ENCODE measurements at places on chromosomes 7 and 10.
A peak's percentile ranks its signal among the peaks of the same experiment; 100 is the strongest.

- DNase-seq: no peak
Observed at GRCh38 chr10:35940141-35941041, 298.3 kb upstream of the FZD8 start.

- DNase-seq: no peak
Observed at GRCh38 chr10:12783293-12783692, 218.2 kb downstream of the CCDC3 start.

- no peak for DNase-seq
Observed at GRCh38 chr7:18396953-18397352, 98.6 kb upstream of the HDAC9 start.

DNA sequence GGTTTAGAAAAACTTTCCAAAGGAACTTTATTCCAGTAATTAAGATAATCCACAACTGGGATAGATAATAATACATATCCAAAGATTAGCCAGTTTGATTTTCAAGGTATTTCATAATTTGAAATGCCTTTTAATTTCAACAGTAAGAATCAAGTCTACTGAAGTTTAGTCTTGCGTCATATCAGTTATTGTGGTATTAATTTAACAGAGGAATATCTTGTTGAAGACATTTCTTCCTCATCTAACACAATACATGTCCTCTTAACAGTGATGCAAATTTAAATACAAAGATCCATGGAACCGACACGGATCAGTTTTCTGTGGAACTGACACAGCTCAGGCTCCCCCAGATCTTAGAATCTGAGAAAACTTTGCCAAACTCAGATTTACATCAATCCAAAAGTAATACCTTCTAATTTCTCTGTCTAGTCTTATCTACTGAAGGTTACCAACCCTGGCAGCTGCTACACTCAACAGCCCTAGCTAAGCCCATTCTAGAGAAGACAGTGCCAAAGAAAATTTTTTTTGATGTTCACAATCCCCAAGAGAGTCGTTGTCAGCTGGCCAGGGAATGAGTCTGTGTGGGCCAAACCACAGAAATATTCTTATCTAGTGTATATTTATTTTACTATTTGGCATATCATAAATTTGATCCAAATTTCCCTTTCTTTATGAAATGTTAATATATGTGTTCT is 365.2 kb upstream of the MEOX2 start:
- DNase-seq: no peak

DNA sequence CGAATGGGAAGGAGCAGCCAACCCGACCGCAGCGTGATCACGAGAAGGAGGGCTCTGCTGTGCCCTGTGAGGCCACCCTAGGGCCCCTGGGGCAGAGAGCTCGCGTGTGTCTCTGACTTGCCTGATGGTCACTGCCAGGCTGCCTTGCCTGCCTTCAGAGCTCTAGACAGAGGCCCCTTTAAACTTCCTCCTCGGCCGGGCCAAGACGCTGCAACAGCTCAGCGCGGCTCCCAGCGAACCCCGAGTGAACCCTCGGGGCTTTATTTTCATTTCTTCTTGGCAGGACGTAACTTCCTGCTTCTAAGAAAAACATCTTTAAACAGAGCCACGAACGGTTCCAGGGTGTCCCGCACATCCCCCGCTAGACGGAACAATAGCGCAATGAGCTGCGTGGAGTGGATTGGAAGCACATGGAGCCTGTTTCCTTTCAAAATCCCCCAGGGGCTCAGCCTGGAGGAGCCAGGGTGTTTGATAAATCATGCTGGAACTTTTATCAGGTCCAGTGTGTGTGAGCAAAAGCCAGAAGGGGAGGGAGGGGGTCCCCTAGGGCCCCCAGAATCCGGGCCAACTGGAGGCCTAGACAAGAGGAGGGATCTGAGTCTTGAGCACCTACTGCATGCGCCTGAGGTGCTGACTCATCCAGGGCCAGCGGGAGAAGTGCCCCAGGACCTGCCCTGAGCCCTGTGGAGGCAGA is 134.1 kb upstream of the GDF10 start:
- no peak for DNase-seq

GRCh38 chr10:62098278-62099121 is 170.1 kb downstream of the RTKN2 start:
- DNase-seq: no peak

DNA sequence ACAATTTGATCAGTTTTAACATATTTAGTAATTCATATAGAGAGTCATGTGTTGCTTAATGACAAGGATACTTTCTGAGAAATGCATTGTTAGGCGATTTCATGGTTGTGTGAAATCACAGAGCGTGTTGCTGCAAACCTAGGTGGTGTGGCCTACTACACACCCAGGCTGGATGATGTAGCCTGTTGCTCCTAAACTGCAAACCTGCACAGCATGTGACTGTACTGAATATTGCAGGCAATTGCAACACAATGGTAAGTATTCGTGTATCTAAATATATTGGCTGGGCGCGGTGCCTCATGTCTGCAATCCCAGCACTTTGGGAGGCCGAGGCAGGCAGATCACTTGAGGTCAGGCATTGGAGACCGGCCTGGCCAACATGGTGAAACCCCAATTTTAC is 73.7 kb upstream of the BAIAP2L1 start:
- DNase-seq: no peak

DNA sequence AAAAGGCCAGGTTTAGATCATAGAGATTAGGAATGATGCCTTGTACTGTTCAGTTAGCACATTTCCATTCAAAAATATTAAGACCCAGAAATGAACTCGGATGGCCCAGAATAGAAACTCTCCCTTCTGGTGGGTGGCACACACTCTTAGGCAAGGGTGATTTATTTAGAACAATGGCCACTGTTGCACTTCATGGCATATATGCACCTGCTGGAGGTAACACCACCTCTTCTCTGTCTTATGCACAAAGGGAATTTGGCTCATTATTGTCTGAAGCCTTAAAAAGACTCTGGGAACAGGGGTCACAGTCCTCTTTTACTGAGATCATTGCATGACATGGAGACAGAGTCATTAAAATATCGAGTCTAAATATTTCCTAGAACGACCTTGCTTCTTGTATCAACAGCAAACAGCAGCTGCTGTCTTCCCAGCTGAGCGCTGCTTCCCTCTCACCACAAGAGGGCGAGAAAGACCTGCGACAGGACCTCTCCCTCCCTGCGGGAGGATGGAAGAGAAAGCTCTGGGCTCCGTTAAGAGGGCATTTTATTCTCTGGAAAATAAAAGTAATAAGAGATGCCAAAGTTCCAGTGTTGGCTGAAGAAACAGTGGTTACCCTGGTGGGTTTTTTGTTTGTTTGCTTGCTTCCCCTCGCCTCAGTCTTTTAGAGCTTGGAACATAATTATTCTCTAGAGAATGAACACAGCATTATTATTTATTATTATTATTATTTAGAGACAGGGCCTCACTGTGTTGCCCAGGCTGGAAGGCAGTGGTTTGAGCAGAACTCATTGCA is 13.5 kb upstream of the BAMBI start:
- peak; percentile 8 for DNase-seq

GRCh38 chr10:99888622-99889021 is 106.2 kb downstream of the ABCC2 start:
- no peak for DNase-seq

DNA sequence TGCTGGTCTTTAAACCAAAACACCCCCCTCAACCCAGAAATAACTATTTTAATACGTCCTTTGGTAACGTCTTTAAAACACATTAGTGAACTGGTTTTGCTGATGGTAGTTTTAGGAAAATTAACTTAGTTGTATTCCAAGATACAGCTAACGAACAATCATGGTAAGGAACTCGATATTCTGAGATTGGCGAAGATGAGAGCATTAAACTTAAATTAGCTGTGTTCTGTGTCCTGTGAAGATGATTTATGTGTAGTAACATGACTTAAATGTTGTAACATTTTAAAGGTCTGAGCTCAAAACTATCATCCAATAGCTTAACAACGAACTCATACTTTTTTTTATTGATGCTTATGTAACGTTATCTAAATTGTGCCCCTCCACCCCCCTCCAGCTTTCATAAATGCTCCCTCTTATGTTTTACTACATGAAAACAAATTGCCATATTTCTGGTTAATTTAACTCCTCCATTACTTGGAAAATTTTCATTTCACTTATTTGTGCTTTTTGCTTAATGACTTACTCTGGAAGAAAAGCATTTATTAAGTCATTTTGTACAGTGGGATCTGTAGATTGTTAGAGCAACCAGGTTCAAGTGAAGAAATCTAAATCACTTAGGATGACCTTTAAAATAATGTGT is 1.7 kb downstream of the SDK1 start:
- DNase-seq: no peak

GRCh38 chr10:85642082-85642420 is 724.5 kb downstream of the GRID1 start:
- no peak for DNase-seq

- DNase-seq: no peak
Observed at GRCh38 chr10:128062331-128062880, 63.8 kb downstream of the MKI67 start.

- no peak for DNase-seq
Observed at GRCh38 chr7:99079104-99079503, 64.8 kb downstream of the SMURF1 start.

- no peak for DNase-seq
Observed at GRCh38 chr7:36547416-36547815, 157.8 kb downstream of the ANLN start.

DNA sequence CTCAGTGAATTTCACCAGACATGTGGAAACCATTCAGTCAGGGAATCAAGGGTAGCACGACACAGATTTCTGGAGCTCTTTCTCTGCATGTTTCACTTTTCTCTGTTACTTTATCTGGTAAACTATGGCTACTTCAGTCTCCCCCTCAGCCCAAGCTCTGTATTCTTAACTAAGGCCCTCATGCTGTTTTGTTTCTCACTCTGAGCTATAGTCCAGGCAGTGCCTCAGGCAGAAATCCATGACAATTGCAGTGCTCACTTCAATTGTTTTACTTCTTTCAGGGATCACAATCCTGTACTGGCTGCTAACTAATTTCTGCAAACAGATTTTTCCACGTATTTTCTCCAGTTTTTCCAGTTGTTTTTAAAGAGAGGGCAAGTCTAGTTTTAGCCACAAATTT is 1599.9 kb upstream of the LRRTM3 start:
- DNase-seq: no peak

DNA sequence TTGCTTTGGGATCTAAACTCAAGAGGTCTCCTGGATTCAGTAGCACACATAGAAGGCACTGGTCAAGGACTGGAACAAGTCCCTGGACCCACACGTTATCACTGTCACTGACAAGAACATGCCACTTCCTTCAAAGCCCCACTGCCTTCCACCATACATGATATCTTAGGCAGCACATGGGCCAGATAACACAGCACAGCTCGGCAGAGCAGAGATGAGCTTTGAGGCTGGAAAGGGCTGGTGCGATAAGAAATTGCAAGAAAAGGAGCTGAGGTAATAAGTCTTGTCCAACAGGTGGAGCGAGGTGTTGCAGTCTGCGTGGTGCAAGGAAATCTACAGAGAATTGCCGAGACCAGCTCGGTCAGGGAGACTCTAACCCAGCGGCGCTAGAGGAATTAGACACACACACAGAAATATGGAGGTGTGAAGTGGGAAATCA is 139.8 kb upstream of the CDK13 start:
- DNase-seq: no peak

GRCh38 chr10:80015911-80016830 is 62.3 kb upstream of the TMEM254 start:
- DNase-seq: no peak

GRCh38 chr10:127345231-127345965 is 149.0 kb upstream of the INSYN2A start:
- no peak for DNase-seq

DNA sequence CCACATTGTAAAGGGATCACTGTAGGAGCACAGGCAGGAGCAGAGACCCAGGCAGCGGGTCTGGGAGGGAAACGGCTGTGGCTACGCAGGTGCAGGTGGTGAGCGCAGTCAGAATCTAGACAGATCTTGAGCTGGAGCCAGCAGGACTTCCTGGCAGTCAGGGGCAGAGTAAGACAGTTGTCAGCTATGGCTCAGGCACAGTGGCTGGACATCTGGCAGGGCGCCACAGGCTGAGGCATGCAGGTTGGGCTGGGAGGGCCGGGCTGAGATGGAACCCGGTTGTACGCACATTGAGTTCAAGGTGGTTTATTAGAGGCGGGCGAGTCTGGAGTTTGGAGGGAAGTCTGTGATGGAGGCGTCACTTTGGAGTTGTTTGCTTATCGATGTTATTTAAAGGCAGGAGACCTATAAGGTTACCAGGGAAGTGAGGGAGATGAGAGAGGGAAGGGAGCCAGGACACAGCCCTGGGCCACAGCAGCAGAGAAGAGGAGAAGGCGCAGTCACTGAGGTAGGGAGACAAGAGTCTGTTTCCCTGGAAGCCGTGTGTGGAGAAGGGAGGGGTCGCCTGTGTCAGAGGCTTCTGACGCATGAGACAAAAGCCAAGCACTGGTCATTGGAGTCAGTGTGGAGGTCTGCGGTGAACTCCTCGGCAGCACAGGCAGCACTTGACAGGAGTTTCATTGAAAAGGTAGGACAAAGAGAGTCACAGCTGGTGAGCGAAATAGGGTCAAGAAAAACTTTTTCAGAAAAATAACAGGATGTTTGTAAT is 73.8 kb downstream of the LANCL2 start:
- DNase-seq: no peak

- no peak for DNase-seq
Observed at GRCh38 chr7:38679419-38679818, 48.2 kb upstream of the AMPH start.

GRCh38 chr10:132492323-132493025 is 45.1 kb upstream of the INPP5A start:
- DNase-seq: no peak

- no peak for DNase-seq
Observed at GRCh38 chr7:17408245-17408903, 109.9 kb downstream of the AHR start.

GRCh38 chr7:24975172-24975571 is 4.8 kb downstream of the OSBPL3 start:
- no peak for DNase-seq

DNA sequence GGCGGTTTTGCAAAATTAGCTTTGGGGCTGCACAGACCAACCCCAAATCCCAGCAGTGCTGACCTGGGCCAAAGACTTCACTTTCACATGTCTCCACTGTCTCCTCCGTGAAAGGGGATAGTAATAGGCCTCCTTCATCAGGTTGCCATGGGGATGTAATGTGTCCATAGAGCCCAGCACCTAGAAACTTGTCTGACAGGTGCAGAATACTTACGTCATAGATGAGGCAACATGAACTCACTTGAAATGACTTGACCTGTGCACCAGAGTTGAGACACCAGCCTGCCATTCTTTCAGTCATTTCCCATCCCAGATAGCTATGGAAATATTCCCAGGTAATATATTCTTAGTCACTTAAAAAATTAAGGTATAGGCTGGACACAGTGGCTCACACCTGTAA is 94.2 kb downstream of the INSYN2A start:
- no peak for DNase-seq
